ENCODE measurements at places on chromosomes 11 and 22. TPM values are rescaled to one million over a fixed set of nuclear protein-coding genes. Genes with fewer than 3 reads are reported as not detected.

DNA sequence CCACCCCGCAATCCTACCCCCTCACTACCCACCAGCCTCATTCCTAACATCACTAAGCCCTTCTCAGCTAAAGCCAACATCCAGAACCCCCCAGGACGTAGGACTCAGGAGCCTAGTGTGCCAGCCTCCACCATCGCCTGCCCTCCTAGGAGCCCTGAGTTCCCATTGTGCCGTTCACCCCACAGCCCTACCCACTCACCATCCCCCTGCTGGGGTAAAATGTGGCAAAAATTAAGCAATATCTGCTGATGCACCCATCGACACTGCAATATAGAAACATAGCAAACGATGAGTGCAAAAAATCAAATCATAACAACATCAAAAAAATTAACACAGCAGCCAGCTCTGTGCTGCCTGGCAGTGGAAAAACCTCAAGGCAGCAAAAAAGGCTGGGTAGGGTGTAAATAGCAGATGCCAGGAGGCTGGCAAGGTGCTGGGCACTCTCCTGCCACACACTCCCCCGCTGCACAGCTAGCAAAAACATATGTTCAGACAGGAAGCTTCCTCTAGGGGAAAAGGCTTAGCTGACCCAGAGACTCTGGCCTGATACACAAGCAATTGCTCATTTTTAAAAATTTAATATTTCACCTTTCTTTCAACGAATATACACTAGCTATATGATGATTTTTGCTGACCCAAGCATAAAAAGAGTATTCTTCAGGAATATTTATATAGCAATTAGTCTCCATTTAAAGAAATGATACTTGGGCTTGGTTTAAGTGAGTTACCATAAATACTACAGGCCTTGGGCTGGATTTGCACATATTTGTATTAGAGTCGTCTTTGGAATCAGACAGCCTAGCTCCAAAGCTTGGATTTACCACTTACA is 33.8 kb downstream of the PRDM10 start:
- DNase-seq = no peak

DNA sequence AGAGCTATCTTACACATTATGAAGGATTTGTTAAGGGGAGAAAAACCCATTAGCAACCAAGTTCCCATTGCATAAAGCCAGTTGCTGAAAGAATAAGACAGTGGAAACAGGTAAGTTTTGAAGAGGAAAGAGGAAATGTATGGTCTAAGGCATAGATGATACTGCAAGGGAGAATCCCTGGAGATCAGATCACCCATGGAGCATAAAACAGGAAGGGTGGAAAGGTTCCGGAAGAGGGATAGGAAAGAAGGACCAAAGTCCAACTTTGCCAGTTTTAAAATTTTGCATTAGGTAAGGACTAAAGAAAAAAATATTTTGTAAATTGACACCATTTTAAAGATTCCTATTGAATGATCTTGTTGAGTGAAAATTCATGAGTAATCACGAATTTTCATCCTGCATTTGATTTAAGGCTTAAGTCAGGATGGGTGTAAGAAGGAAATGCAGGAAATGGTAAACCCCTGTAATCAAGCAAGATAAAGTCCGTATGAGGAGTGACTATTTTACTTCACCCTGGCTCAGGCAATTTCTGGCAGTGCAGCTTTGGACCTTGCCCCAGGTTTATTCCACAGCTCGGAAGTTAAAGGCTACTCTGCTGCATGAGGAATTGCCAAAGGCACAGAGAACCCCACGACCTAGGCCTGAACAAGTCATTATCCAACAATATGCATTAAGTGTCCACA is 70.9 kb downstream of the CCDC34 start:
- no peak for DNase-seq

DNA sequence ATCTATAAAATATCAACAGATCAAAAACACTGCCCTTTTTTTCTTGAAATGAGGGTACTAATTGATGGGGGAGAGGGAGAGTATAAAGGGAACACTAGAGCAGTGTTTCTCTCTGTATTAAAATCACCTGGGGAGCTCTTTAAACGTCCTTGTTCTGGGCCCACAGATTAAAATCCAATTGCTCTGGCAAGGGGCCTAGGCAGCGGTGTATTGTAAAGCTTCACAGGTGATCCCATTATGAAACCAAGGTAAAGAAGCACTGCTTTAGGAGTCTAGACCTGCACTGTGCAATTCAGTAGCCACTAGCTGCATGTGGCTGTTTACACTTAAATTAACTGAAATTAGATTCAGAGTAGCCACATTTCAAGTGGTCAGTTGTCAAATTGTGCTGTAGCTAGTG is 3.0 kb downstream of the AQP11 start:
- DNase-seq = no peak

- no peak for DNase-seq
These were observed 16.3 kb upstream of the RBMXL2 start for GRCh38 chr11:7072401-7073028.

GRCh38 chr11:118899706-118900360 is 16.1 kb downstream of the CXCR5 start:
- no peak for DNase-seq

DNA sequence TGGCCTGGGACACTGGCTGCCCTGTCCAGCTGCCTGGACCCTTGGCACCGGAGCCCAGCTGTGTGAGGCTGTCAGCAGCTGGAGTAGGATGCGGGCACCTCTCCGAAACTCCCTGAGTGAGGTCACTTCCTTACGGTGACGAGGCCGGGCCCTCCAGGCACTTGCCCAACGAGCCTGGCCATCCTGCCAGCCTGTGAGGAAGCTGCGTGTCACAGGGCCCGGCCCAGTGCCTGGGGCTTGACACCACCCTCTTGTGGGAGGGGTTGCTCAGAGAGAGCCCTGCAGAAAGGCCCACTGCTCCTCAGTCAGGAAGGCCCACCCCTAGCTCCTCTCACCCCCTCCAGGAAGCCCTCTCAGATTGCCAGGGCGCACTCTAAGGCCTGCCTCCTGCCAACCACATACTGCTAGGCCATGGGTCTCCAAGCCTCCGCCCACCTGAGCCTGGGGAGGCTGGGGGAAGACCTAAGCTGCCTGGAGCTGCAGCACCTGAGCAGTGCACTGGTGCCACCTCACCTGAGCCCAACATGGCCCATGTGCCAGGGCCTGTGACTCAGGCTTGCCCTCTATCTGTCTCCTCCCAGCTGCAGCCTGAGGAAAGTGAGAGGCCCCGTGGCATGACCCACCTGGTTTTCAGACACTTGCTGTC is 4.3 kb upstream of the PHLDA2 start:
- DNase-seq = no peak

DNA sequence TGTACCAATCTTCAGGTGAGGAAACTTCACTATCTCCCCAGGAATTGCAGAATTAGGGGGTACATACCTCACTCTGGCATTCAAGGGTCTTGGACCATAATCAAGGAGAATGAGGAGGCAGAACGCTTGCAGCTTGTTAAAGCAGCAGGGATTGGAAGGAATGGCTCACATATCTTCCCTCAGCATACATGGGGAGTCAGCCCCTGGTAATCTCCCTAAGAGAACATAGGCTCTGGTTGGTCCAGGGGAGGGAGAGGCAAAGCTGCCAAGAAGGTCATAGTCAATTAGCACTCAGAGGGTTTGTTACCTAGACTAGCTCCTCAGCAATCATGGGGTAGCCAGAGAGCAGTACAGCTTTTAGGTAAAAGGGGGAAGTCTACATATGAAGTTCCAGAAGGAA is 256.8 kb downstream of the INSC start:
- no peak for DNase-seq

- DNase-seq = no peak
These were observed 382 bp downstream of the IMMP1L start for GRCh38 chr11:31509051-31509428.

GRCh38 chr11:47470671-47471070 is 21.7 kb upstream of the RAPSN start:
- DNase-seq = no peak

- no peak for DNase-seq
These were observed 63.4 kb downstream of the CD6 start for GRCh38 chr11:61034704-61035525.

GRCh38 chr11:79857377-79858214 is 416.8 kb upstream of the TENM4 start:
- no peak for DNase-seq

DNA sequence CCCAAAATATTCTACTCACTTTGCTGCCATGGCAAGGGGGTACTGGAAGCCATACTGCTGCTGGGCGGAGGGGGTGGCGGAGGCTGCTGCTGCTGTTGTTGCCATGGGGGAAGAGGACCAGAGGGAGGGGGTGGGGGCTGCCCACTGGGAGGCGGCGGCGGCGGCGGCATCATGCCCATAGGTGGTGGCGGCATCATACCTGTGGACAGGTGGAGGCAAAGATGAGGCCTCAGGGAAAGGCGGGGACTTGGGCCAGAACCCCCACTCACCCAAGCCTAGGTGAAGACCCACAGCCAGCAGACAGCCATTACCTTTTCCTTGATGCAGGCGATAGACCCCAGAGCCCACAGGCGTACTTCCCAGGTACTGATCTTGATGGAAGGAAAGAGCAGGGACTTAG is 7.1 kb upstream of the PYGM start:
- no peak for DNase-seq

GRCh38 chr11:65556470-65557279 is 1.5 kb downstream of the LTBP3 start:
- no peak for DNase-seq

DNA sequence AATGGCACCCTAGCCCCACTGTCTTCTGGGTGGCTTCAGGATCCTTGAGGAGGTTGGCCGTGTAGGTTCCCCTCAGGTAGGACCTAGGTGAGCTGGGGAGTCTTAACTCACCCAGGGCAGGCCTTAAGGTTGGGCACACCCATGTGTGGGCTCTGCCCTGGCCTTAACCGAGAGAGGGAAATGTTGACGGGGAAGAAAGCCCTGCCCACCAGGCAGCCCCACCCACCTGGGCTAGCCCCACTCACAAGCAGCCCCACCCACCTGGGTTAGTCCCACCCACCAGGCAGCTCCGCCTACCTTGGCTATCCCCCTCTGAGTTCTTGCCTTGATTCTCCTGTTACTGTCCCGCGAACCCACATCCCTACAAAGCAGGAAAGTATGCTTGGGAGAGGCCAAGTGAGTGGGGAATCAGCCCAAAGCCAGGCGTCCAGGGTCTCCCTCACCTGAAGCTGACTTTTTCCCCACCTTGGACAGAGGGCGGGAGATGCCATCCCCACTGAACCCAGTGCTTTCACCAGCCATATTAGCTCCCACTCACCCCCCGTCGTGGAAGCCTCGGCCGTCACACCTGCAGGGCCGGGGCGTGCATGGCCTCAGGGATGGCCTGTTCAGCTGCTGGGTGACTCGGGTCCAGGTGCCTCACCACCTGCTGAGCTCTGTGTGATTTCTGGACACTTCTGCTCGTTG is at the start of gene MYEOV:
Gene MYEOV, plus strand, starts transcription at position 337 of the 687 bp plus-strand sequence. CDS start 1,200 bp downstream, outside the sequence.
- peak; percentile 43 for DNase-seq

- DNase-seq = no peak
These were observed 15.2 kb downstream of the DGCR6L start for GRCh38 chr22:20304646-20305045.

- no peak for DNase-seq
These were observed 752.7 kb downstream of the METTL15 start for GRCh38 chr11:28860893-28861292.

GRCh38 chr22:35451592-35451991 is 51.7 kb downstream of the MCM5 start:
- no peak for DNase-seq

- peak; percentile 75 for DNase-seq
These were observed at the start of gene MYRF for GRCh38 chr11:61752117-61752924. Gene MYRF (plus strand): TSS chr11:61752636. CDS start chr11:61752745, 109 bp downstream.

GRCh38 chr11:64839887-64840782 is 4.3 kb downstream of the CDC42BPG start:
- DNase-seq = no peak

- no peak for DNase-seq
These were observed 2.7 kb downstream of the MAJIN start for GRCh38 chr11:64969209-64969608.

- peak; percentile 34 for DNase-seq
These were observed 33.0 kb upstream of the RIC3 start for GRCh38 chr11:8201644-8202365.

DNA sequence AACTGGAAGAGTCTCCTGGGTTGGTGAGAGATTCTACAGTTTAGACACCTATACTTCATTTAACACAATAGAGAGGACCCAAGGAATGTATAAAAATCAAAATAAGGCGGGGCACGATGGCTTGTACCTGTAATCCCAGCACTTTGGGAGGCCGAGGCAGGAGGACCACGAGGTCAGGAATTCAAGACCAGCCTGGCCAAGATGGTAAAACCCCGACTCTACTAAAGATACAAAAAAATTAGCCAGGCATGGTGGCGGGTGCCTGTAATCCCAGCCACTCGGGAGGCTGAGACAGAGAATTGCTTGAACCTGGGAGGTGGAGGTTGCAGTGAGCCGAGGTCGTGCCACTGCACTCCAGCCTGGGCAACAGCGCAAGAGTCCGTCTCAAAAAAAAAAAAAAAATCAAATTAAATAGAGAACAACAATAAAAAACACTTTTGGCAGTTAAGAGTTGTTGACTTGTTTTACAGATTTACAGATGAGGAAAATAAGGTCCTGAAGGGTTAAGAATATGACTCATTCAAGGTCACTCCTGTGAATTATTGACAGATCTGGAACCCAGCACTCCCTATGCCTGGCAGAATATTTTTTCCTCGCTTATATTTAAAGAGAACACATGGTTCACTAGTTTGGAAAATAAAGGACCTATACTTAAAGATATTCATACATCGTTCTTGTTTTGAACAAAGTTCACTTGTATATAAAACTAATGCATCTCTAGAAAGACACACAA is 5.2 kb downstream of the LGR4 start:
- no peak for DNase-seq

GRCh38 chr22:20652582-20652981 is 121.3 kb upstream of the SERPIND1 start:
- DNase-seq = no peak

DNA sequence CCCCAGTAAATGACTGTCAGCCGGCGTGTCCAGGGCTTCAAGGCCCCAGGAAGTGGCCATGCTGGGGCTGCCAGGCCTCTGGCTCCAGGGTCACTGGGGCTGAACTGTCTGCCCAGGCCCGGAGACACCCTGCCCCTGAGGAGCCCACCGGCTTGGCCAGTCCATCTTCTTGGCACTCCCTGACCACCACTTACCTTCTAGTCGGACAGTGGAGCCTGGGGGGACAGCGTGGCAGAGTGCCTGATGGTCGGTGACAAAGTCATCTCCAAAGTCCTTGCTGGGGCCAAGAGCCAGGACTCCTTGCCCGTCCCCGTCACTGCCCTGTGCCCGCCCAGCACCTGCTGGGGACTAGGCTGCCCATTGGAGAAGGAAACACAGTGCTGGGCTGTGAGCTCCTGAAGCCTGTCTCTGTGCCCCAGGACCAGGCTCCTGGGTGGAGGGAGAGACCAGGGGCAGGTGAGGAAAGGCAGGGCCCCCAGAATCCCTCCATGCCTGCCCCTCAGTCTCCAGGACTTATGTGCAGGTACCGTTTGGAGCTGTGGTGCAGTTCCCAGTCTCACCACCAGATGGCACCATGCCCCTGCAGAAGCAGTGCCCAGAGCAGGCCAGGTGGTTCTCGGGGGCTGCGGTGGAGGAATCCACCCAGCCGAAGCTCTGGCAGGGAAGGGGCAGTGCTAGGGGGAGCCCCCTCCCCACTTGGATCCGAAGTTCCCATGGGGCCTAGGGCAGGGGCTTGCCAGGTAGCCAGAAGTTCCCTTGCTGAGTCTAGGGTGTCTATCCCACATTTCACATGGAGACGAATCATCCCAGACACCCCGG is 6.0 kb upstream of the CCDC188 start:
- DNase-seq = peak; percentile 83

Gene KRTAP5-11
- not detected for total RNA-seq

Gene RAB39A
- total RNA-seq = 3.6 TPM

Gene CAPN5
- total RNA-seq = 16.1 TPM

Gene OR56A1
- not detected for total RNA-seq

Gene PLAAT5
- 1.1 TPM for total RNA-seq

Gene TMEM80
- 23.2 TPM for total RNA-seq

Gene CPT1B
- 21.2 TPM for total RNA-seq

Gene CYB5R2
- 14.9 TPM for total RNA-seq

Gene RFPL2
- total RNA-seq = not detected

Gene PSMD13
- total RNA-seq = 131 TPM

Gene PARVG
- total RNA-seq = 20.4 TPM
